ENCODE measurements at places on chromosomes 1 and 21.
A peak's percentile ranks its signal among the peaks of the same experiment; 100 is the strongest.

DNA sequence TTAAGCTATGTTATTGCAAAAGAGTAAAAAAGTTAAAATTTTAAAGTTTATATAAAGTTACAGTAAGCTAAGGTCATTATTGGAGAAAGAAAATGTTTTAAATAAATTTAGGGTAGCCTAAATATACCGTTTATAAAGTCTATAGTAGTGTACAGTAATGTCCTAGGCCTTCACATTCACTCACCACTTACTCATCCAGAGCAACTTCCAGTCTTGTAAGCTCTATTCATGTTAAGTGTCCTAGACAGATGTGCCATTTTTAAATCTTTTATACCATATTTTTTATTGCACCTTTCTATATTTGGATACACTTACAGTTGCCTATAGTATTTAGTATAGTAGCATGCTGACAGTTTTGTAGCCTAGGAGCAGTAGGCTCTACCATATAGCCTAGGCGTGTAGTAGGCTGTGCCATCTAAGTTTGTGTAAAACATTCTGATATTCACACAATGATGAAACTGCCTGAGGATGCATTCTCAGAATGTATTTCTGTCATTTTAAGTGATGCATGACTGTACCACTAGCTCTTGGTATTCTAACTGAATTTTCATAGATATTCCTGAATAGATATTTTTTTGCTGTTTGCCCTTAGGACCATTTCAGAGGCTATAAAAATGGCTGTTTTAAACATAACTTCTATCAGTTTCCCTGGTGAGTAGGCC is 26.8 kb downstream of the PPP2R5A start:
- DNase-seq, result no peak

- no peak for DNase-seq
Measured at GRCh38 chr1:97145321-97145956, 423.9 kb downstream of the PTBP2 start.

DNA sequence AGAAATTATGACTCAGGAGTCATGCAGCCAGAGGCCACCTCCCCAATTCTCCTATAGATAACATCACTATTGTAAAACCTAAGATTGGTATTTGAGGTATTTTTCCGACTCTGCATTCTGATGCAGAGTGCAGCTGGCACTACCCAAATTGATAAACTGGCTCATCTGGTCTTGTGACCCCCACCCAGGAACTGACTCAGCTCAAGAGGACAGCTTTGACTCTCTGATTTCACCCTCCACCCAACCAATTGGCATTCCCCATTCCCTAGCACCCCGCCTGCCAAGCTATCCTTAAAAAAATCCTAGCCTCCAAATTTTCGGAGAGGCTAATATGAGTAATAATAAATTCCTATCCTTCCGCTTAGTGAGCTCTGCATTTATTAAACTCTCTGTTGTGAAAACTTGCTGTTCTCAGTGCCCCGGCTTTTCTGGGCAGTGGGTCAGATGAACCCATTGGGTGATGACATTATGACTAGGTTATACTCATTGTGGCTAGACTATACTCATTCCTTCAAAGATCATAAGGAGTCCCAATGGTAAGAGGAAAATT is 39.4 kb upstream of the EPS15 start:
- peak; percentile 55 for DNase-seq

GRCh38 chr1:16924919-16925477 is 3.3 kb downstream of the CROCC start:
- DNase-seq, result peak; percentile 58

DNA sequence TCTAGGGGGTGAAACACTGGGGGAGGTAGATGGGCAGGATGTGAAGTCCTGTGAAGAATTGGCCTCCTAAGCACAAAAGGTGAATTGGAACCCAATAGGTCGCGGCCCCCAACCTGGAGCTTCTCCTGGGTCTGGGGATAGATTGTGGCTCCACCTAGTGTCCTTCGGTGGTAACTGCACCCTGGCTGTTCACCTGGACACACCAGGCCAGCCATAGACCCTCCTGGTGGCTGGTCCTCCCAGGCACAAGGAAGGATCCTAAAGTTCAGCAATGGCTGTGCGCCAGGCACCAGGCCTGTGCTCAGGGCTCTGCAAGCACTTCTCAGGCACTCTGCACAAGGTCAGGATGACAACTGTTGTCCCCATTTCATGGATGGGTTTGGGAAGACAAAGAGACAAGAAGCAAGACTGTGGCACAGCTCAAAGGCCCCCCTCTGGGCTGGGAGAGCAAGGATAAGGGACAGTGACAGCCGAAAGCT is 13.5 kb downstream of the ESPN start:
- peak; percentile 97 for DNase-seq

DNA sequence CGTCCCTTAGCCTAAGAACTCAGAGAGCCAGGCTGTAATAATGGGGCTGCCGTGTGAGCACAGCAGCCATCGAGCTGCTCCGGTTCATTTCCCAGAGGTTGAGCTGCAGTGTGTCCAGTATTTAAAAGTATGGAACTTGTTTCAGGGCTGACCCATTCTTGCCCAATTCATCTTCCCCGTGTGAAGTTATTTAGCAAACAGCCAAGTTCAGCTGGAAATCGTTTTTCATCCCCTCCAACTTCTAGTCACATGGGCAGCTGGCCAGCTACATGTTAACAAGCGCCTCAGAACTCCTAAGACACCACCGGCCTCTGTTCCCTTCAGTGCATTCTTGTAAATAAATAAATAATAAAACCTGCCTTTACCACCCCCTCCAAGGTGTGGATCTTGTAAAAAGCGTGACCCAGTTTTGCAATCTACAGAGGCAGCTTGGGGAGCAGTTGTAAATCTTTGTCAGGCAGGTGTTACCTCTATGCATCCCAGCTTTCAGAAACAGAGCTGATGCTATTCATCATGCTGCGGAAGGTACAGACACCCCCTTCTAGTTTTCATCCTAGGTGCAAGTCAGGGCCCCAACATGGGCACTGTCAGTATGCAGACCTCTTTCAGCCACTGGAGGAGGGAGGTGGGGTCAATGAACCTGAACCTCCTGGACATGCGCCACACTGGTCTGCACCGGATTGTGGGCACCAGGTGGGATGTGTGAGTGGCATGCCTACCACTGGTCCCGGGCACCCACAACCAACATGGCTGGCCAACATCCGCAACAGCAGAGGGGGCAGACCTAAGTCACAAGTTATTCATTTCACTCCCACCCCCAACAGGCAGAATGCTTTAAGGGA is 18.7 kb upstream of the KNCN start:
- no peak for DNase-seq

DNA sequence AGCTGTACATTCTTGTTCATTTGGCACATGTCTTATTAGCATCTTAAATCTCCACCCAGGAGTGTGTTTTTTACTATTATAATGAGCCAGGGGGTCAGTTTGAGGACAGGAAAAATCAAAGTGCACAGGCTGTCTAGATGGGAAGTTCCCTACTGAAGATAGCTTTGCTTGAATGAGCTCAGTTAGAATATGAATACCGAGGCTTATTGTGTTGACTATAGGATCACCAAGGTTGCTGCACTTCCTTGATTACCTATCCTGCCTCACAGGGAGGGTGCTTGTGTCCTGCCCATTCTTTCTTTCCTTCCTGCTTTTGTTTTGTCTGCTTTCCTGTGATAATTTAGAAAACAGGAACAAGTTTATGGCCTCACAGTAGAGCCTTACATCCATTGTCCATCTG is 16.3 kb downstream of the PHGDH start:
- DNase-seq, result no peak

GRCh38 chr1:26044971-26045721 is 772 bp downstream of the SLC30A2 start:
- peak; percentile 60 for DNase-seq

DNA sequence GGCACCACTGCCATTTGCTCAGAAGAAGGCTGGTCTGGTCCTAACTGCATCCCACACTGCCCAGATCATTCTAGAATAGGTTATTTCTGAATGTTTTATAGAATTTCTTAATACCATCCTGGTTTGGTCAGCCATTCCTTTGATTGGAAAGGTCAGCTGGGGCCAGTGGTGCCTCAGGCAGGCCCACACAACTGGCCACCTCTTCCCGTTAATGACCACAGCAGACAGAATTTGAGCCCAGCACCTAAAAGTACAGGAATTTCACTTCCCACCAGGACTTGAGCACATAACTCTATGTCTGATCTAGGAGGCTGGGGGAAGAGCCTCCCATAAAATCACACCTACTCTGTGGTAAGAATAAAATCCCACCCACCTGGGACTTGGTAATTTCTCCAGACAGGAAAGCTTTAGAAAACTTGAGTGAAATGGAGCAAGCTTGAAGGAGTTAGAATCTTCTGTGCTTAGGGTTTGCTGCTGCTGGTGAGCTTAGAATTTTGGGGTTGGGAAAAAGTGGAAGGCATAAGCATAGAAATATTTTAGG is 6.6 kb upstream of the PLA2G2C start:
- DNase-seq, result no peak

DNA sequence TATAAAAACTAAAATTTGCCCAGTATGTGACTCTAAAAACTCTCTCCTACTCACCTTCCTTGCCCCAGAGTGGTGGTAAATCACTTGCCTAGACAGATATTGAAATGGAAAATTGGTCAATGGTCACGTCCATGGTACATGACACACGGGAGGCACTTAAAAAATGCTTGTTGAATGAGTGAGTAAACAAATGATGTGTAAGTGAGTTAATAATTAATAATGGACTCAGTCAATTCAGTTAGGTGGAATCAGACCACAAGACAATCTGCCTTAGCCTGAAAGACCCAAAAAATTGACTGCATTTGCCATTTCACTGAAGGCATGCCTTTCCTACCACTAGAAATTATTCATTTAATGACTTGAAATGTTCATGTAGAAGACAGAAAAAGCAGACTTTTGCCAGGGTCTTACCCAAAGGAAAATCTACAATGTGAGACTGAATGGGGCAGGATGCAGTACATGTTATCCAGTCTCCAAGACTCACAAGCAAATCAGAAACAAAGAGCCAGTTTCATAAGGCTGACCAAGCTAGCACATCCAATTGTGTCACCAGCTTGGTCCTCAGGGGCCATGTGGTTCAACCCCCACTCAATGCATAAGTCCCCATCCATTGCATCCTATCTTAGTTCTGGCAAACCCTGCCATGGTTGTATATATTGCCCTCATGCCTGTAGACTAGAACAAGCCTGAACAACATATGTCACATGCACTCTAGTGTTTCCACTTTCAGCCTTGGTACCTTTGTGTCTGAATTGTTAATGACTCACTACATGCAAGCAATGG is 73.6 kb downstream of the TBX15 start:
- DNase-seq, result no peak

GRCh38 chr21:41168391-41169257 is 664 bp downstream of the BACE2 start:
- DNase-seq, result peak; percentile 81

DNA sequence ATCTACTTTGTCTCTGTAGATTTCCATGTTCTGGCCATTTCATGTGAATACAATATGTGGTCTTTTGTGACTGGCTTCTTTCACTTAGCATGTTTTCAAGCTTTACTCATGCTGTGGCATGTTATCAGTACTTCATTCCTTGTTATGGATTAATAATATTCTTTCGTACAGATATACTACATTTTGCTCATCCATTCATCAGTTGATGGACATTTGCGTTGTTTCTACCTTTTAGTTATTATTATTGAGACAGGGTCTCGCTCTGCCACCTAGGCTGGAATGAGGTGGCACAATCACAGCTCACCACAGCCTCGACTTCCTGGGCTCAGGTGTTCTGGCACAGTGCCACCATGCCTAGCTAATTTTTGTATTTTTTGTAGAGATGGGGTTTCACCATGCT is 21.4 kb downstream of the SFPQ start:
- no peak for DNase-seq

GRCh38 chr1:59156526-59157199 is 140.2 kb upstream of the FGGY start:
- peak; percentile 60 for DNase-seq

GRCh38 chr1:158285756-158286241 is 3.9 kb upstream of the CD1C start:
- no peak for DNase-seq

GRCh38 chr1:76940571-76941335 is 73.5 kb downstream of the ST6GALNAC5 start:
- no peak for DNase-seq

GRCh38 chr1:30806381-30807317 is 49.1 kb upstream of the LAPTM5 start:
- DNase-seq, result no peak

GRCh38 chr21:17386498-17386897 is 126.3 kb upstream of the CXADR start:
- DNase-seq, result no peak

DNA sequence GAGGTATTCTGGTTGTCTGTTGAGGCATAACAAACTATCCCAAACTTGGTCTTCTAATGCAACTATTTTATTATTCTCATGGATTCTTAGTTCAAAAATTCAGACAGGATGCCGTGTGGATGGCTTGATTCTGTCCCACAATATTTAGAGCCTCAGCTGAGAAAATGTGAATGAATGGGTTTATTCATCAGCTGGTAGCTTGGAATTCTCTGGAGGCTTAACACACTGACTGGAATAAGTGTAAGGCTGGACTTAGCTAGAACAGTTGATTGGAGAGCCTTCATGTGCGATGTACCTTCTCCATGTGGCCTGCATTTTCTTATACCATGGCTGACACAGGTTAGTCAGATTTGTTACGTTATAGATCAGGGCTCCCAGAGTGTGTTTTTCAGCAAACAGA is 30.8 kb downstream of the TNNI3K start:
- DNase-seq, result no peak

DNA sequence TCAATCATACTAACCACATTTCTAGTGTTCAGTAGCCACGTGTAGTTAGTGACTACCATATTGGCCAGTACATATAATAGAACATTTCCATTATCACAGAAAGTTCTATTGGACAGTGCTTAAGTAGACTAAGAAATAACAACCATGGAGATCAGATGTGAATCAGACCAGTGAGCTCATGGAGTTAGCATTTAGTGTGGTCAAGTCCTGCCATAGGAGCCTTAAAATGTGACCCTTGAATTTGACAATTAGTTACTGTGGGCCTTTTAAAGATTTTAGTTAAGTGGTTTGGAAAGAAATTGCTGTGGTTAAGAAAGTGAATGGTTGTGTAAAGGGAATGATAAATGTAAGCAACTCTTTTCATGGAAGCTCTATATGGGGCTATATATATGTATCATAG is 123.4 kb downstream of the POU2F1 start:
- DNase-seq, result no peak

GRCh38 chr1:19366599-19367536 is 54.7 kb downstream of the SLC66A1 start:
- DNase-seq, result no peak
